ENCODE measurements at places on chromosomes 6 and 20. TPM values are rescaled to one million over a fixed set of nuclear protein-coding genes. Genes with fewer than 3 reads are reported as not detected.

The VWA7 gene
- total RNA-seq, result not detected

The HMGCLL1 gene
- 1.8 TPM for total RNA-seq

The DPPA5 gene
- not detected for total RNA-seq

The ADGRF5 gene
- 24.5 TPM for total RNA-seq

The TP53TG5 gene
- total RNA-seq, result 1.1 TPM

The PAX1 gene
- total RNA-seq, result not detected

The CYP39A1 gene
- total RNA-seq, result 7.0 TPM

The PCSK2 gene
- 12.5 TPM for total RNA-seq

The GGT7 gene
- total RNA-seq, result 11.9 TPM

The LGSN gene
- not detected for total RNA-seq

The C6orf132 gene
- total RNA-seq, result 2.1 TPM

The TNF gene
- total RNA-seq, result not detected

The LY6G6F gene
- total RNA-seq, result not detected

DNA sequence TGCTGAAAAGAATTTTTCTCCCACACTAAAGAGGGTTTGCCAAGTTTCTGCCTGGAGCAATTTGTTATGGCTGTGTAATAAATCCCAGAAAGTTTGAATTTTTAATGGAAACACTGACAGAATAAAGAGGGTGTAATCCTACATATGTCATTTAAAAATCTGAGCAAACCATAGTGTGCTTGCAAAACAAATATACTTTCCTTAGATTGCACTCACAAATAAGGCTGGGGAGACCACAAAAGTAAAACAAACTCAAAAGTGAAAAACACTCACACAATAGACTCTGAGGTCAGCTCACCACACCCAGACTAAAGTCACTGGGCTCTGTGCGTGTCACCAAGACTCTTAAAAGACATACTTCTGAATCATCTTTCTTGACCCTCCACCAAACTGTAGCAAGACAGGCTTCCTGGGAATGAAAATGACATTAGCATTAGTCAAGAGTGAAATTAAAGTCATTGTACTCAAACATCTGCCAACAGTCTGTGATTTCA is 4.8 kb upstream of the ATXN1 start:
- DNase-seq, result no peak

DNA sequence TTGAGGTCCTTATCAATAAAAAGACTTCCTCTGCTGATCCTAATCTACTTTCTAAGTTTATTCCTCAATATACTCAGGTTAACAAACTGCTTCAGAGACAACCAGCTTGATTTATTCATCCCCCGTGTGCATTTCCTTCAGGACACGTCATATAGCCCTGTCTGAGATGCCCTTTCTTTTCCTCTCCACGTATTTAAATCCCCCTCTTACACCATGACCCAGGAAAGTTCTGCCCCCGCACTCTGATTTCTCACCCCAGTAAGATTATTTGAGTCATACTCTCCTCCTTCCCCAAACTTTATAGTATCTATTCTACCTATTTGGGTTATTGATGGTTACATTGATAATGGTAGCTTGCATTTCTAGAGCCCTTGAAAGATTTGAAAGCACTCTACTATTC is 9.8 kb upstream of the CGA start:
- no peak for DNase-seq

- DNase-seq, result no peak
Observed at GRCh38 chr20:23645575-23645974, 7.8 kb upstream of the CST3 start.

DNA sequence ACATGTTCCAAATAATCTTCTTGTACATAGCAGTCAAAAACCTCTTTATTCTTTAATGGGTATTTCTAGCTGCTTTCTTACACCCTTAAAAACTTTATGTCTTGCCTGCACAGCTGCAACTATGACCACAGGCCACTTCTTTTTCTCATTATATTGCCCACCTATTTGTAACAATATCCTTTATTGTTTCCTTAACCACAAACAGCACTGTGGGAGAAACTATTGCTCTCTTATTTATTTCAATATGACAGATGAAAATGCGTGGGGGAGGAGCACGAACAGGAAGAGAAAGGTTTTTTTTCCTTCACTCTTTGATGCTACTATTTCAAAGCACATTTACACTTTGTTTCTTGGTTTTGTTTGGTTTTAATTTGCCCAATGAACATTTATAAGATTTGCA is 253.5 kb downstream of the GJA1 start:
- DNase-seq, result no peak

DNA sequence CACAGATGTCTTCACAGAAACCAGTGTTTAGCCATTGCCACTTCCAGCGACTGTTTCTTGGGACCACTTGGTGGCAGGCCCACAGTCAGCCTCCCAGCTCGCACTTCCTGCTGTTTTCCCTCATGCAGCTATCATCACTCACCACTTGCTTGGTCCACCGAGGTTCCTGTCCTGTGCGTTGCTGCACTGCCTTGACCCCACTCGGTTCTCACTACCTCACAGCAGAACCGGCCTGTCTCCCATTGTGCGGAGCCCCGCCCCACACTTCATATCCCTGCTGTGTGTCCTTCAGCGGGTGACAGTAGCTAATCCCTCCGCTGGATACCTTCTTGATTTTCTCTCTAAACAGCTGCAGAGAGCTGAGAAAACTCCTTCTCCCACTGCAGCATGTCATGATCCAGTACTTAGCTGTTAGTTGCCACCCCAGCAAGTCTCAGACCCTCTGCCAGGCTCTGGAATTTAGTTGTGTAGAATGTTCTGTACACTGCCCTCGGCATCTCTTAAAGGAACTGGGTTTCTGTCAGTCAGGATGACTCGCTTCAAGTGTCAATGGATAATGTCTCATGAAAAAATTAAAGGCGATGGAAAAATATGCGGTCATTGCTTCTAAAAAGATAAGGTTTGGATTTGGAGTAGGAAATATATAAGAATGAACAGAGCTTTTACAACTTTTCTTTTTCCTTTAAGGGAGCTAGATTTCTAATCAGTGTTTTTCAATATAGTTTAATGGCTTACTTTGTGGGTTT is 208.0 kb downstream of the FARS2 start:
- no peak for DNase-seq

DNA sequence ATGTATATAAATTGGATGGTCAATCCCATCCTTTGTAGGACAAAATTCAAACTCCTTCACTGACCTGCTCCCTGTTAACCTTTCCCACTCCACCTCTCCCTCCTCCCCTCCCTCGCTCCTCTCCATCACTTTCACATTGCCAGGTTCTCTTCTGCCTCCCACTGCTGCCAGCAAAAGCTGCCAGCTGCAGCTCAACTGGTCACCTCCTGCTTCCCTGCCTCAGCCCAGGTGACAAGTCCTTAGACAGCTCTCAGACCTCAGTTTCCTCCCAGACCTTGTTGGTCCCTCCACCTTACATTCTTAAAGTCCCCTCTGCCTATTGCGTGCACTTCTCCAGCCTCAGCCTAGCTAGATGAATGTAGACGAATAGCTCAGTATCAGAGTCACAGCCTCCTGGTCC is 23.3 kb upstream of the RTF2 start:
- no peak for DNase-seq

DNA sequence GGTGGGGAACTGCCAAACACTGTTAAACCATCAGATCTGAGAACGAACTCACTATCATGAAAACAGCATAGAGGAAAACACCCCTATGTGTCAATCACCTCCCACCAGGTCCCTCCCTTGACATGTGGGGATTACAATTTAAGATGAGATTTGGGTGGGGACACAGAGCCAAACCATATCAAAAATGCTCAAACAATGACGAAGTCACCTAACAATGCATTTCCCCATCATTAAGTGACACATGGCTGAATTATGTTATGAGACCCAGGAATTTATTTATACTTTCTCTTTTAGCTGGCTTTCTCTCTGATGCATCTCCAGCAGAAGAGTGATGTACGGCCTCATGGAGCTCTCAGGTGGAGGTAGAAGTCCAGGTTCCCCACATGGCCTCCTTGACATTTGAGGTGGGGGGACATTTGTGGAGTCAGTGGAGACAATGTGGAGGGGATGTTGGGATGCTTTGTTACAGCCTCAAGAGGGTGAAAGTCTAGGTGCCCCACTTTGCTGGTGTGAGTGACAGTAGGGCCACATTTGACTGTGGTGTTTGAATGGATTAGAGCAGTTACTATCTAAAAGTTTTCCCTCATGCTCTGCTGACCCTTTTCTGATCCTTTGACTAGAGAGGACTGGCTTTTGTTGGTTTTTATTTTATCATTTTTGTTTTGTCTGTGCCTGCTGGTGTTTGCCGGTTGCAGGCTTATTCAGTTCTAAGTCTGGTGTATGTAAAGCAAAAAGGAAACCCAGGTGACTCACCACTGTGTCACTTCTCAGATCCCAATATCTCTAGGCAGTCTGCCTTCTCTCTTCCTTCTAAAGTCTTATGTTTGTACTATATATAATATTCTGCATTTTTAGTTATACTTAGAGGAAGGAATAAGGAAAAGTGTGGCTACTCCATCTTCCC is 18.5 kb upstream of the DCBLD1 start:
- DNase-seq, result no peak

DNA sequence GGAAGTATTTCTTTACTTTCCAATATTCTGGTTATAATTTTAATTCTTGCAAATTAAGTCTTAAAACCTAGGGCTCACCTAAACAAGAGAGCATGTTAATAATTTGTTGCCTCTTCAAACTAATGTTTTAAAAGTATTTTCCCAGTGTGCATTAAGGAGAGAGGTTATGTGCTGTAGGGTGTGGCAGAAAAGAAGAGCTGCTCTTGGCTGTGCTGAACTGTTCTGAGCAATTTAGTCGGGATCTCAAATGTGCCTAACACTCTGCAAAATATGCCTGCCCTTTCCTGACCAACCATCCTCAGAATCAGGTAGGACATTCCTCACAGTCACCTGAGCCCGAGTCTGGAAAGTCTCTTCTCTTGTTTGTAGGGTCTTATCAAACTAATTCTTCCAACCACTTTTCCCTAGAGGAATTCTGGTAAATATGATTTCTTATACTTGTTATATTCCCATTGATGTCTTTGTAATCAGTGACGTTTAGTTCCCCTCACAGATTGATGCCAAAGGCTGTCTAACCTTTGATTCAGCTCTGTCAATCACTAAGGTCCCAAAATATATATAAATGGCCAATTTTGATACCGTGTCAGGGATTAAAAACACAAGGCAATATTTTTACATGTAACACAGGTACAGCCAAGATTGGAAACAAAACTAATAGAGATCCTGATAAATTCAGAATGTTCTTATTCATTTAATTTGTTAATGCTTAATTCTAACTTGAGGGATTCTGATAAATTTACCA is 298.4 kb downstream of the ADGB start:
- DNase-seq, result no peak

GRCh38 chr6:113971741-113972140 is 793 bp upstream of the HDAC2 start:
- DNase-seq, result no peak

DNA sequence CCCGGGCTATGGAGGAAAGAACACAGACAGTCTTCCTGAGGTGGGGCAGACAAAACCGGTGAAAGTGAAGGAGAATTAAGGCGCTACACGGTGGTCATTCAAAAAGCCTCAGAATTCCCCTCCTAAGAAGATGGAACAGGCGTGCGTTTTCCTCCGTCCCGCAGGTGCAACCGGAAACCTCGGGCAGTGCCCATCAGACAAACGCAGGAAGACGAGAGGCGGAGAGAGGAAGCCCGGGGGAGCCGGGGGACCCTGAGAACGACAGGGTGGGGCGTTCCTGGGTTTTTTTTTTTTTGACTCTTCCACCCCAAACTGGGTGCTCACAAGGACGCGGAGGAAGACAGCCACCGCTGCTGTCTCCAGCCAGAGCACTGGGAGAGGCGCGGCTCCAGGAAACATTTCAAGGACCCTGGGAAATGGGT is 25.4 kb downstream of the TTLL2 start:
- no peak for DNase-seq

DNA sequence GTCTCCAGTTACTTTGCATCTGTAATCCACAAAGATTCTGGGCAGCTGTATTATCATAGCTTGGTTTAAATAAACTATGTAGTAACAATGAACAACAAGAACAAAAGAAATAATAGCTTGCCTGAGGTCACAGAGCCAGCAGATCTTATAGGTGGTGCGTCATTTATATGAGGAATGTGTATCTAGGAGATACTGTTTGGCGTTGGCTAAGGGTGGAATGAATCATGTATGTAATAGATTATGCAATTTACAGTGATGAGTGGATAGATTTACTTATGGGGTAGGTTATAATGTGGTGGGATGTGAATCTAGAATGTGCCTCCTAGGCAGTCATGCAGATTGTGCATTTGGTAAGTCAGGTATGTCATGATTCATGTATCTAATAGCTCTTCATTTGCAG is 42.8 kb downstream of the HNF4A start:
- no peak for DNase-seq

DNA sequence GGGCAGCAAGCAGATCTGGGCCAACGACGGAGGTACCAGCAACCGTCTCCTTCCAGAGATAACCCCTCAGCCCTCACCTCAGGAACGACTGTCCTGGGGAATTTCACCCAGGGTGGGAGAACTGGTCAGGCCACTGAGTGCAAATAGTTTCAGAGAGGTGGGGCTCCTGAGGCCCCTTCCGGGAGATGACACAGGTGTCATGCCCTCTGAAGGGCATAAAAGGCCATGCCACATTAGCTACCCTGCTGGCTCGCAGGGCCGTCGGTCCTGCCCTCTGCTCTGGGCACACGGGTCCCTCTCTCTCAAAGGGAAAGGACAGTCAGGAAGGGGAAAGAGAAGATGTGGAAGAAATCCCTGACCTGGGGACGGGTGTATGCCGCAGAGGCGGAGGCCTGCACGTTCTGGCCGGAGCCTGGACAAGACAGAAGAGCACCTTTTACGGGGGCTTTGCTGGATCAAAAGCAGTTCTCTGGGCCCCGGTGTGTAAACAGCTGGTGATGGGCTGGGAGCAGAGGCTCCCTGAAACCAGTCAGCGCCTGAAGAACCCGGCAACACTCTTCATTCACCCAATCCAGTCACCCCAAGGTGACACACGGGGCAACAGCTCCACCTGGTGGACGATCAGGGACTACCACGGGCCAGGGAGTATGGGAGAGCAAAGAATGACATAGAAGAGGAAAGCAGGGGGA is 6.4 kb upstream of the TAF8 start:
- peak; percentile 95 for DNase-seq

DNA sequence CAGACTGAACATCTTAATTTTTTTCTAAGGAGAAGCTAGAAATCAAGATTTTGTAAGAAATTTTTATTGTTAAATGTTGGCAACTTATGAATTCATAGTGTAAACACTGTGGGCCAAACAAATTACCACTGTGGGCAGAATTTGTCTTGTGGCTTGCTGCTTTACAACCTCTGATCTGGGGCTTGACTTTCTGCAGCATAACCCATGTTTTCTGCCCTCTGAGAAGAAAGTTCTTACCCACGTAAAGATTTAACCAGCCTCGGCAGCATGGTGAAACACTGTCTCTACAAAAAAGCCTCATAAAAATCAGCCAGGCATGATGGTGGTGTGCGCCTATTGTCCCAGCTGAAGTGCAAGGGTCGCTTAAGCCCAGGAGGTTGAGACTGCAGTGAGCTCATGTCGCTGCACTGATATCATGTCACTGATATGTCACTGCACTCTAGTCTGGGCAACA is 12.9 kb downstream of the ITCH start:
- DNase-seq, result no peak

- DNase-seq, result no peak
Observed at GRCh38 chr20:1431158-1431557, 35.5 kb downstream of the NSFL1C start.

- DNase-seq, result peak; percentile 95
Observed at GRCh38 chr6:79544939-79545450, 7.8 kb upstream of the LCA5 start.

GRCh38 chr6:135521431-135521830 is 23.9 kb upstream of the AHI1 start:
- DNase-seq, result no peak

GRCh38 chr6:146909886-146910285 is 294.3 kb upstream of the STXBP5 start:
- DNase-seq, result no peak

All from esophagus muscularis mucosa (tissue), 4 donors.